Fibroblast of the aortic adventitia (primary cell): ENCODE measurements at places on chromosomes 2 and 18. TPM values are rescaled to one million over a fixed set of nuclear protein-coding genes. Genes with fewer than 3 reads are reported as not detected.

CHAC2 gene
- total RNA-seq: 0.57 and 9.7 TPM in 2 replicates

AGBL5 gene
- total RNA-seq: 17.5 and 25.3 TPM in 2 replicates

REG3A gene
- not detected in 2 replicates for total RNA-seq

TCF23 gene
- total RNA-seq: 2.3 TPM in 1 of 2 replicates, not detected in the other

KCNF1 gene
- not detected in 2 replicates for total RNA-seq

MARS2 gene
- 1.6 and 3.5 TPM in 2 replicates for total RNA-seq
